Amniotic stem cell (primary cell): ENCODE measurements at places on chromosomes 2 and 18.

- DNase-seq, result no peak
Measured at GRCh38 chr18:7370375-7370774, 139.5 kb downstream of the LRRC30 start.

DNA sequence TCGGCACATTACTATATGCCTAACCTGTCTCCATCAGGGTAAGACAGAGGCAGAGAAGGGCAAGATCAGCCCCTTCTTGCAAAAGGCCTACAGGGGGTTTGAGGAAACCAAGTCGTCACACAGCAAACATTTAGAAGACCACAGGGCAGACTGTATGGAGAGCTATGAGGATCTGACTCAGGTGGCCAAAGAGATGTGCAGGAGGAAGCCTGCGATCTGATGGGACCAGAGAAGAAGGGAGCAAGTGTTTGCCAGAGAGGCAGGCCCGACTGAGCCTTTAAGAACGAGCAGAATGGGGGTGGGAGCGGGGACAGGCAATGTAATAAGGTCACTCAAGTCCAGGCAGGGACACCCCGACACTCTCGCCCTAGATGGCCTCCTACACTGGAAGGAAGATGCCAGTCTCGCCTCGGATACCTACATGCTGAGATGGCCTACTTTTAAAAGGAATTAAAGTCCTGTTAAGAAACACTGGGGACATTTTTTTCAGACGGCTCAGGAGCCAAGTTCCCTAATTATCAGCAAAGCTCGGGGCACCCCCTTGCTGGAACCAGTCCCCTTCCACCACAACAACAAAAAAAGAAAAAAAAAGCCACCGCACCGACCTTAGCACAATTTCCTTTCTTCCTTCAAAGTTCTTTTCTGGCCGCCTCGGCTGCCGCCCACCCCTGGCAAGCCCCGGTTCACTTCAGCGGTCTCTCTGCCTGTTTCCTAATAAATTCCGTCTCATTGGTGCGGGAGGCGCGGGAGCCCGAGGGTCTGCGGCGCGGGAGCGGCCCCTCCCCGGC, 1.5 kb downstream of the SFXN5 start:
- no peak for DNase-seq

- no peak for DNase-seq
Measured at GRCh38 chr2:144469798-144470197, 50.1 kb downstream of the ZEB2 start.

- no peak for DNase-seq
Measured at GRCh38 chr2:155320236-155320635, 621.7 kb downstream of the KCNJ3 start.

DNA sequence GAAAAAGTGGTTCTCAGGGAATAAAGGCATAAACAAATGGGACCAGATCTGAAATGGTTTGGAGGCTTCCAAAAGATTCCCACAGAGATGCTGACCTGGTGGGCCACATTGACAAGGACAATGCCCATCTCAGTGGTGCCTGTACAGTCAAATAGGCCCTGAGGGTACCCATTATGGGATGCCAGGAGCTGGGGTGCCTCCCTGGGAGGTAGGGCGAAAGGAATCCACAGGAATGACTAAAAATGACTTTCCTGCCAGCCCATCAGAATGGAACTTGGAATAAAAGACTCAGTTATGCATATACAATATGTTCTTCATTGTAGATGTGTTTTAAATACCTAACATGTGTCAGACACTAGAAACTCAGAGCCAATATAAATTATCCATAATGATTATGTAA, 248.5 kb downstream of the RNF144A start:
- DNase-seq, result no peak

- DNase-seq, result peak; percentile 89
Measured at GRCh38 chr2:27703638-27704341, 40.1 kb downstream of the SLC4A1AP start.

GRCh38 chr2:128639120-128639477, 320.4 kb upstream of the HS6ST1 start:
- DNase-seq, result no peak

DNA sequence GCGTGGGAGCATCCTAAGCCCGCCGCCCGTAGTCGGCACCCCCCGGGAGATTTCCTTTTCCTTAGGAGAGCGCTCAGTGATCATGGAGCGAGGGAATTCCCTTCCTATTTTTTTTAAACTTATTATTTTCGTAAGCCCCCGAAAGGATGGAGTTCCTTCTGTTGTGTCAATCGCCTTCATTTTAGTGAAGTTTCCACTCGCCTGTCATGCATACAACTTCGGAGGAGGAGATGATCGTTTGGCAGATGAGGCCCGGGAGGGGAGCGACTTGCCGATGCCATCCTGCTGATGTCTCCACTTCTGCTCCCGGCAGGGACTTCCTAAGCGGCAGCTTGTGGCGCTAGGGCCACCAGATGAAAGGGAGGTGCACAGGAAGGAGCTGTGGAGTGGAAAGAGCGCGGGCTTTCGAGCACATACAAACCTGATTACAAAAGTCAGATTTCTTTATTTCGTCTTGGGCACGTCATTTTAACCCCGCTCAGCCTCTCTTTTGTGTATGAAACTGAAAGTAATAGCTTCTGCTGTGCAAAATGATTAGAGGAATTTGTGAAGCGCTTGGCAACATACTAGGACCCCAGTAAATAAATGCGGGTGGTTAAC, at the start of gene ADGRF3:
Gene ADGRF3, minus strand, starts transcription at position 336 of the 600 bp plus-strand sequence. CDS start 555 bp downstream, outside the sequence.
- peak; percentile 19 for DNase-seq
